ENCODE measurements at places on chromosomes 2 and 18.

DNA sequence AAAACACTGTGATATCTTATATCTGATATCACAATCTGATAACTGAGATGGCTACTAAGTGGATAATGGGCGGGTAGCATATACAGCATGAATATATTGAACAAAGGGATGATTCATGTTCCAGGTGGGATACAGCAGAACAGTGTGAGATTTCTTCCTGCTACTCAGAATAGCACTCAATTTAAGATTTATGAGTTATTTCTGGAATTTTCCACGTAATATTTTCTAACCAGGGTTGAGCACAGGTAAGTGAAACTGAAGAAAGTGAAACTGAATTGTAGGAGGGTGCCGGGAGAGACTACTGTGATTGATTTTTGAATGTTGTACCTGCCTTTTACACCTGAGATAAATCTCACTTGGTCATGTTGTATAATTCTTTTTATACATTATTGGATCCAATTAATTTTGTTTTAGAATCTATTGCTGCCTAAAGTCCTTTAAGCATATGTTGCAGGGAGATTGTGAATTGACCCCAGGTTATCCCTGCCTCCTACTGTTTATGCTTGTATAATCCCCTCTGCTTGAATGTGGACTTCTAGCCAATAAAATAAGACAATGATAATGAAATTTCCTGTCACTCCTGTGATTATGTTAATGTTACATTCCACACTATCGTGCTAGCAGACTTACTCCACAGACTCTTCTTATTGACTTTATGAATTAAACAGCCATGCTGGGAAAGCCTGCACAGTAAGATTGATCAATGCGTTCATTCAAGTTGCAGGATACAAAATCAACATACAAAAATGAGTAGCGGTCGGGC is 67.6 kb upstream of the RBBP8 start:
- DNase-seq, result no peak

- peak; percentile 32 for DNase-seq
Observed at GRCh38 chr2:43611987-43612894, 16.4 kb upstream of the THADA start.

- no peak for DNase-seq
Observed at GRCh38 chr2:46075848-46076247, 221.4 kb upstream of the EPAS1 start.

GRCh38 chr18:27605107-27605834 is 420.2 kb upstream of the CHST9 start:
- DNase-seq, result peak; percentile 37

GRCh38 chr18:48602759-48603390 is 64.0 kb downstream of the CTIF start:
- no peak for DNase-seq

- DNase-seq, result no peak
Observed at GRCh38 chr18:49855711-49856415, 42.5 kb upstream of the ACAA2 start.

DNA sequence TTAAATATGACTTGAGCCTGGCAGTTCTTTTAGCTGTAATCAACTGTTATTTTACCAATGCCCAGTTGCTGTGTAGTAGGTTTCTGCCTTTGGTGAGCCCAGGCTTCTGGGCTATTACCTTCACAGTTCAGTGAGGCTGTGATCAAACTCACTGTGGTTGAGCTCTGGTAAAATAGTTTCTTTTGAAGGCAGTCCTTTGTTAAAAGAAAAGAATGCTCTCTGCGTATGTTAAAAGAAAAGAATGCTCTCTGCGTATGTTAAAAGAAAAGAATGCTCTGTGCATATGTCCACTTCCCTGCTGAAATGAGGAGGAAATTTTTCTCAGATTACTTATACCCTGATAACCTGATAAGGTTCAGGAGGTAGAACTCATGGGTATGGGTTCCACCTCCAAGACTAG is 244.3 kb downstream of the RNF144A start:
- no peak for DNase-seq

DNA sequence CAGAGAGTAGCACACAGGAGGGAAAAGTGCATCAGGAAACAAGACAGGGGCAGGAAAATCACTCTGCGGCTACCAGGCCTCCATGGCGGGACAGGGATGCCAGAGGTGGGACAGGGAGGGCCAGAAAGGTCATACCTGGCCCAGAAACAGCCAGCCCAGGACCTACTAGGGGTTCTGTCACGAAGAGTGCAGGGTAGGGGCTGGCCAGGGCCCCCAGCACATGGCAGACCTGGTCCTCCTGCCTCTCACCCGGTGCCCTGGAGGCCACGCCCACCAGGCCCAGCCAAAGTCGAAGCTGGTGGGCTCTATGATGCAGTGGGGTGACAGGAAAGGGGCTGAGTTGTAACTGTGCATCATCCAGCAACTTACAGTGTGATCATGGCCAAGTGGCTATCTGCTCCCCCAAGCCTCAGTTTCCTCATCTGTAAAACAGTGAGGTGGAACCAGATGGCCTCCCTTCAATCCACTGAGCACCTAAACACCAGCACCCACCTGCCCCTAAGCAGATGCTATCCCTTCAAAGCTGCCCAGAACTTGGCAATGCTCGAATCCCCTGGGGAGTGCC is 10.6 kb downstream of the CYP26B1 start:
- DNase-seq, result no peak

- DNase-seq, result no peak
Observed at GRCh38 chr2:47310801-47311560, 92.0 kb upstream of the MSH2 start.

DNA sequence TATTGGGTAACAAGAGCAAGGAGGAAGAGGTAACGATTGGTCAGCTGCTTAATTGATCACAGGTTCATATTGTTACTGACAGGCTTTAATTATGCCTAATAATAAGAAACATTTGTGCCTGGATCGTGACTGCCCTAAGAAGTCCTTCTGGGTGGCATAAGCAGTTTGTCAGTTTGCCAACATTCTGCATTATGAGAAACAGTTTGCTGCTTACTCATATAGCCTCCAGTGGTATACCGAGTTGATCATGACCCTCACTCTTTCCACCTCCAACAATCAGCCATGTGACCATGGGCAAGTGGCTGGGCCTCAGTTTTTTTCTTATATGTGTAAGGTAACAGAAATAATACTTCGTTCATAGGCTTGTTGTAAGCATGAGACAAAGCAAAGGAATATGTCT is 96.6 kb upstream of the CABLES1 start:
- DNase-seq, result no peak

DNA sequence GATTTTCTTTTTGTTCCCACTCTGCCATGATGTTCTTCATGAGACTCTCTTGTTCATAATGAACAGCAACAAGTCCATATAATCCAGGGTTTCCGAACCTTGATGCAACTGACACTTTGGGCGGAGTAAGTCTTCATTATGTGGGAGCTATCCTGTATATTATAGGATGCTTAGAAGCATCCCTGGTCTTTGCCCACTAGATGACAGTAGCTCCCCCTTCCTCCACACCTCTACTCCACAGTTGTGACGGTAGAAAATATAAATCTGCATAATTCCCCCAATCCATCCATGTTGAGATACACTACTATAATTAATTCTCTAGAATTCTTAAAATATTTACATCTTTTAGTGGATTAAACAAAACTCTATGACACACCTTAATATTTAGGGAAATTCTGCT is 482.2 kb upstream of the CELF4 start:
- no peak for DNase-seq

DNA sequence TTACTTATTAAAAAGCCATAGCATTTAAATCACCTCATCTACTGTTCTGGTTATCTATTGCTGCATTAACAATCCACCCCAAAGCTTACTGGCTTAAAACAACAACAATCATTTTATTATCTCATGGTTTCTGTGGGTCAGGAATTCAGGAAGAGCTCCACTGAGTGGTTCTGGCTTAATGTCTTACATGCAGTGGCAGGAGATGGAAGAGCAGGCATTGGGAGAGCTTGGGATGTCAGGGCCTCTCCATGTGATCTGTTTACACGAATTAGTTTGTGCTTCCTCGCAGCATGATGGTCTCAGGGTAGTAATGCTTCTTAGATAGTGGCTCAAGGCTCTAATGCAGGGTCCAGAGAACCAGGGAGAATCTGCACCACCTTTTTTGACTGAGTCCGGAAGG is 14.4 kb upstream of the REL start:
- no peak for DNase-seq
